ENCODE measurements at places on chromosomes 11 and 22.

DNA sequence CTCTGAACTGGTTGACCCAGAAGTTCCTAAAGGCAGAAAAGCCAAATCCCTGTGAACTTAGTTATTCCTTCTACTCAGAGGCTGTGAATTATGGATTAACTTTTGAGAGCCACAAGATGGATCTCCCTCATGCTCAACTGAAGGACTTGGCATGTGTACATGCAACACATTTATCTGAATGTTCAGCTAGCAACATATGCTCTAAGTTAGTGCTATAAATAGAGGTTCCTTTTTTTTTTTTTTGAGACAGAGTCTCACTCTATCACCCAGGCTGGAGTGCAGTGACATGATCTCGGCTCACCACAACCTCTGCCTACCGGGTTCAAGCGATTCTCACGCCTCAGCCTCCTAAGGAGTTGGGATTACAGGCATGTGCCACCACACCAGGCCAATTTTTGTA lies 40.1 kb downstream of the EIF4ENIF1 start:
- no peak for DNase-seq

GRCh38 chr11:19187114-19187832 lies 14.5 kb downstream of the CSRP3 start:
- DNase-seq = peak; percentile 17

DNA sequence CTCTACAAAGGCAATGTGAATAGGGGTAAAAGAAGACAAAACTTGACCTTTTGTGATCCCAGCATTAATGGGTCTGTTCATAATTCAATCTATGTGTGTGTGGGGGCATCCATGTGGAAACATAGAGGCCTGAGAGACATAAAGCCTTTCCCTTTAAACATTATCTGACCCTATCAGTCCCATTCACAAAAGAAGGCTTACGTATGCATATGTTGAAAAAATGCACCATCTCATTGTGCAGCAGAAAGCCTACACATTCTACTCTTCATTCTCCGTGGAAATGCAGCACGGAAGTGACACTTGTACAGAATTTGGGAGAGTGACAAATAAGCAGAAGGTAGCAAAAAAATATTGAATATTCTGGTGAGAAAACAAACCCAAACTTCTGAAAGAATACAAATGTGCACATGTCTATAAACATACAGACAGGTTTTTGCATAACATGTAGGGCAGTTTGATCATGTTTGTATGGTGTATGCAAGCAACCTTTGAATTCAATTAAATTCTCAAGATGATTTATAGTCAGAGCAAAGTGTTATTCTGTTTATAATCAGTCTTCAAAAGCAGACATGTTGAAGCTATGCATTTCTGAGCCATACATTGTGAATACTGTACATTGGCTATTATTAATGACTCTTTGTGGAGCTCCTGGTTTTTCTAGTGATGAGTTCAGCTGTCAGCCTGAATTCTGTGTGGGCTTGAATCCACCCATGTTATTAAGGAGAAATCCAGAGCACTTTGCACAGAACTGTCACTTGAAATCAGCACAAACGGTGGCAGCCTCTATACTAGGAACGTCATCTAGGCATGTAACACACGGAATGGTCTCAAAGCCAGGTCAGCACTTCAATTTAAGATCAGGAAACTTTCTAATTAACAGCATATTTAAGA lies 236.8 kb downstream of the DCDC1 start:
- DNase-seq = no peak

GRCh38 chr11:47243454-47243853 lies 5.2 kb downstream of the ACP2 start:
- DNase-seq = no peak

Measured in hepatic stellate cell (primary cell).